ENCODE measurements at places on chromosomes 16 and 17. TPM values are rescaled to one million over a fixed set of nuclear protein-coding genes. Genes with fewer than 3 reads are reported as not detected.

The WSCD1 gene
- total RNA-seq: not detected

The TBC1D28 gene
- 0.12 TPM for total RNA-seq

The SLFN14 gene
- not detected for total RNA-seq

The RNF157 gene
- 8.3 TPM for total RNA-seq

The CHRNE gene
- total RNA-seq: not detected

The KRT36 gene
- total RNA-seq: not detected

The KRTAP4-6 gene
- not detected for total RNA-seq

The SPOP gene
- total RNA-seq: 43.9 TPM

The RPL38 gene
- total RNA-seq: 351 TPM

The MYL4 gene
- total RNA-seq: not detected

The ATXN7L3 gene
- 44.3 TPM for total RNA-seq

The CRHR1 gene
- total RNA-seq: 0.10 TPM

The SHBG gene
- 2.8 TPM for total RNA-seq

The MYO15A gene
- 0.02 TPM for total RNA-seq

The MAPT gene
- total RNA-seq: 4.6 TPM

The NECAB2 gene
- 8.5 TPM for total RNA-seq

The SLC47A2 gene
- total RNA-seq: 1.9 TPM

The TOX3 gene
- total RNA-seq: not detected

The EVI2A gene
- 14.8 TPM for total RNA-seq

The C17orf113 gene
- not detected for total RNA-seq

The FOXN1 gene
- total RNA-seq: not detected

The P2RX5 gene
- total RNA-seq: 32.7 TPM

The ANKRD40CL gene
- not detected for total RNA-seq

GRCh38 chr17:27760069-27760885 is 40.1 kb downstream of the NOS2 start:
- peak; percentile 43 for DNase-seq

- no peak for DNase-seq
These were observed 9.2 kb upstream of the SMIM36 start for GRCh38 chr17:55520402-55520801.

- DNase-seq: peak; percentile 29
These were observed 456.2 kb upstream of the DYNLRB2 start for GRCh38 chr16:80084614-80085013.

GRCh38 chr16:79950932-79951719 is 350.6 kb upstream of the MAF start:
- no peak for DNase-seq

GRCh38 chr17:65193305-65193704 is 56.1 kb downstream of the RGS9 start:
- no peak for DNase-seq

- DNase-seq: no peak
These were observed 211.9 kb downstream of the NTN1 start for GRCh38 chr17:9233271-9233599.

GRCh38 chr16:72960101-72960500 is 87.8 kb downstream of the ZFHX3 start:
- DNase-seq: no peak

DNA sequence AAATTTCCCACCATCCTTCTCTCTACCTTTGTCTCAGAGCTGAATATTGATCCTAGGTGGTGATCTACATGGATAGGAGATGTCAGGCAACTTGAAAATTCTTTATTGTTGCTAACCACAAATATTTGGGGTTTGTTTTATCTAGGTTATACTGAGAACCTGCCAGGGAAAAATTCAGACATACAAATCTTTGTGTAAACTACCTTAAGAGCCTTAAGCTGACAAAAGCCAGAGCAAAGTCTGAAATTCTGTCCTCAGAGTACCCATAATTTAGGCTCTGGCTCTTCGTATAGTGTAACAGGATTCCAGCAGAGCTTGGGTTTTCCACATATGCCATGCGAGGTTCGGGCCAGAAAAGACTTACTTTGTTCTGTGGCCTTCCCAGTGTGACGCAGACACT is 406.7 kb upstream of the MAF start:
- no peak for DNase-seq

DNA sequence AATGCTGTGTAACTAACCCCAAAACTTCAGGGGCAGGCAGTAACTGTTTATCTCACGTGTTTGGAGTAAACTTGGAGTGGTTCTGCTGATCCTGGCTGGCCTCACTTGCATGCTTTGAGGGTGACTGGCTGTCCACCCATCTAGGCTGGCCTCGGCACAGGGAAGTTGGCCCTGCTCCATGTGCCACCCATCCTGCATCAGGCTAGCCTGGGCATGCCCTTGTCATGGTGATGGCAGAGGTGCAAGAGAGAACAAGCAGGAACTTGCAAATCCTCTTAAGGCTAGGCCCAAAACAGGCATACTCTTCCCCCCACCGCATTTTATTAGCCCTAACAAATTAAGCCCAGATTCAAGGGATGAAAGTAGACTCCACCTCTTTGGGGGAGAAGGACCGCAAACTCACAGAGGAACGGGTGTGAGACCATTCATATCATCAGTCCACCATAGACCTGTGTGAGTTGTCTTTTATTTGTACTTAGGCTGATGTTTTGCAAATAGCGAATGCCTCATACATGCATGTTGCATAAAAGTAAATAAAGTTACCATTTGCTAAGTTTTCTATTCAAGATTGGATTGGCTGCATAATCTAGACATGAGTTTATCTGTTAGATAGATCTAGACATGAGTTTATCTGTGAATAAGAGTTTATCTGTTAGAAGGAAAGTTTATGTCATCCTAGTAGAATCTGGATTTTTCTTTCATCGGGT is 221.0 kb downstream of the CCDC182 start:
- peak; percentile 90 for DNase-seq

GRCh38 chr16:78333808-78334207 is 234.4 kb downstream of the WWOX start:
- no peak for DNase-seq

DNA sequence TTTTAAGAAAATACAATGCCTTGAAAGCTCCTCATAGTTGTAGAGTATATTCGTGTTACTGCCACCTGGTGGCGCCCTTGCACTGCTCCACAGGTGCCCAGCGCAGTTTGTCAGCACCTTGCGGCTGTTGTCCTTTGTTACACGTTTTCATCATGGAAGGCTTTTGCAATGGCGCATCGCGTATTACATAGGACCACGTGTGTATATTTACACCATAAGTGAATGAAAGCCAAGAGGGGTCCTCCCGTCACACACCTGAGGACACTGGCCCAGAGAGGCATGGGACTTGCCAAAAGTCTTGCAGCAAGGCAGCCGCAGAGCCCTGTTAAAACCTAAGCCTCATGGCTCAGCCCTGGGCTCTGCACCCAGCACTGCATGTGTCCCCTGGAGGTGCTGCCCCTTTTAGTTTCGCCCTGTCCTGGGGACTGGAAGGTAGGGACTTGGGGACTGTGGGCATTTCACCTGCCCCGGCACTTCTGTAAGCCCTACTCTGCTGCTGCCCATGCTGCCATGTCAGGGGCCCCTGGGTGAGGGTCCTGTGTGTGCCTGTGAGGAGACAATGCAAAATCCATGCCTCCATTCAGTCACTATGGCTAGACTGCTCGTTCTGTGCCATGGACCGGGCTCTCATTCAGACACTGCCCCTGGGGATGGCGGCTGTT is 24.3 kb downstream of the POLR3E start:
- DNase-seq: peak; percentile 58

GRCh38 chr16:49441366-49441780 is 67.8 kb downstream of the C16orf78 start:
- no peak for DNase-seq

DNA sequence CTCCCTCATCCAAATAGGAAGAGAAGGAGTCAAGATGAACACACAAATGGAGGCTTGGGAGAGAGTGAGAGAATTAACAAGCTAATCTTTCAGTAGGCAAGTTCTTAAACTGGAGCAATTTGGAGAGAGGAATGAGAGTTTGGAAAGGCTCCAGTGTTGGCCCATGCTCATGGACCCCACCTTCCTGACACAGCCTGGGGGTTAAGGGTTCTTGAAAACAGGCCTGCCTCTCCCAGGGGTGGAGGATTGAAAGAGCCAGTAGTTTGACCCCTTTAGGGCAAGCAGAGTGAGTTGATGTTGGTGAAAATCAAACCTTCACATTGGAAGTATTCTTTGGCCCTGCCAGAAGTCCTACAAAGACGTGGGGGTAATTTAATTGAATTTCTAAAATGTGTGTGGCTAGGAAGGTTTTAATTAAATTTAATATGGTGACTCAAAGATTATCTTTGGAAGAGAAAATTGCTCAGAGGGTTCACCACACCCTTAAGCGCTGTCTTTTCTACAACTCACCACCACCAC is 5.8 kb downstream of the HOXB3 start:
- DNase-seq: peak; percentile 52

- DNase-seq: no peak
These were observed 115.9 kb downstream of the PITPNC1 start for GRCh38 chr17:67492824-67493517.

- no peak for DNase-seq
These were observed 535.7 kb upstream of the HSBP1 start for GRCh38 chr16:83271970-83272575.

GRCh38 chr17:66829386-66829864 is 5.5 kb upstream of the CACNG5 start:
- peak; percentile 55 for DNase-seq

DNA sequence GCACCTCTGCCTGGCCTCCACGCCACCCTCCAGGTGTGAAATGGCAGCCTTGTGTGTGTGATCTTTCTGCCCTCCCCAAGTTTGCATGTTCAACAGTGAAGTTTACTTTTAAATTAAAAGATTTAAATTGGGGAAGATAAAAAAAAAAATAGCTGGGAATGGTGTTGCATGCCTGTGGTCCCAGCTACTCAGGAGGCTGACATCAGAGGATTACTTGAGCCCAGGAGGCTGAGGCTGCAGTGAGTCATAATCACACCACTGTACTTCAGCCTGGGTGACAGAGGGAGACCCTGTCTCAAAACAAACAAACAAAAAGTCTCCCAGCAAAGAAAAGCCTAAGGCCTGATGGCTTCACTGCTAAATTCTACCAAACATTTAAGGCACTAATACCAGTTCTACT is 35.4 kb upstream of the RNF43 start:
- peak; percentile 35 for DNase-seq

- no peak for DNase-seq
These were observed 10.8 kb upstream of the TPPP3 start for GRCh38 chr16:67403976-67404555.

- DNase-seq: peak; percentile 61
These were observed 31.1 kb downstream of the RAI1 start for GRCh38 chr17:17712268-17712924.

- peak; percentile 64 for DNase-seq
These were observed 6.0 kb downstream of the VASN start for GRCh38 chr16:4377573-4378154.

DNA sequence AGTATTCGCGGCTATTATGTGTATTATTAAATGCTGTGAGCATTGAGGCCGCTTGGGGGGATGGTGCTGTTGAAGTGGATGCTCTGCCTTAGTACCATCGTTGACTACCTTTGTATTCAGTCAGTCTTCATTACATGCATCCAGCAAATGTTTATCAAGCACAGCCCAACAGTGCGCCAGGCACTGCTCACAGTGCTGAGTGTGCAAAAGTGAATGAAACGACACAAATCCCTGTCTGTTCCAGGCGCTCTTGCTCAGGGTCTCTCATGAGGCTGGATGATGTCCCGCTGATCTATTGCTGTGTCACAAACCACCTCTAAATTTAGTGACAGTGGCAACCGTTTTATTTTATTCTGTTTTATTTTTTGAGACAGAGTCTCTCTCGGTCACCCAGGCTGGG is 53.8 kb downstream of the OTOA start:
- DNase-seq: no peak

- DNase-seq: no peak
These were observed 28.4 kb upstream of the TANC2 start for GRCh38 chr17:62937606-62938005.

DNA sequence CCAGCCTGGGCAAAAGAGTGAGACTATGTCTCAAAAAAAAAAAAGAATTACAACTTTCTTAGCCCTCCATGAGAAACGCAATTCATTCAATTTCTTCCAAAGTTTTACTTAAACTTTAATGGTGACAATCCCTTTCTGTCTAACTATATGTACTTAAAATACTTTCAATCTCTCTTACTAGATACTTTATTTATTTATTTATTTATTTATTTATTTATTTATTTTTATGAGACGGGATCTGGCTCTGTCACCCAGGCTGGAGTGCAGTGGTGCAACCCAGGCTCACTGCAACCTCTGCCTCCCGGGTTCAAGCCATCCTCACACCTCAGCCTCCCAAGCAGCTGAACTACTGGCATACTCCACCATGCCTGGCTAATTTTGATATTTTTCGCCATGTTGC is 108.1 kb downstream of the SPAG9 start:
- no peak for DNase-seq

GRCh38 chr17:48455791-48456190 is 25.8 kb upstream of the SKAP1 start:
- no peak for DNase-seq

DNA sequence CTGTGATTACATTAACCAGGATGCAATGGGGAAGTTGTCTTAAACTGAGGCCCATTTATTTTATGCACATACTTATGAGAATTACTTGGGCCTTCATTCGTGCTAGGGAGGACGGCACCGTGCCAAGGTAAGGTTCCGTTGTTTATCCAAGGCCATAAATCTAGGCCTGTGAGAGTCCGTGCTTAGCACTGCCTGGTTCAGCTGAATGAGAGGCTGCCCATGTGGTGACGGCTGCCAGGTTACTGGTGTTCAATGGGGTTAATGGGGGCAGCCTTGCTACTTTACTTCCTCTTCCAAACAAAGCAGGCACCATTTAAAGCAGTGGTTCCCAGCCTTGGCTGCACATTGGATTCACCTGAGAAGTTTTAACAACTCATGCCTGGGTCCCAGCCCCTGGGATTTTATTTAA is 135.1 kb upstream of the NOL11 start:
- DNase-seq: no peak

DNA sequence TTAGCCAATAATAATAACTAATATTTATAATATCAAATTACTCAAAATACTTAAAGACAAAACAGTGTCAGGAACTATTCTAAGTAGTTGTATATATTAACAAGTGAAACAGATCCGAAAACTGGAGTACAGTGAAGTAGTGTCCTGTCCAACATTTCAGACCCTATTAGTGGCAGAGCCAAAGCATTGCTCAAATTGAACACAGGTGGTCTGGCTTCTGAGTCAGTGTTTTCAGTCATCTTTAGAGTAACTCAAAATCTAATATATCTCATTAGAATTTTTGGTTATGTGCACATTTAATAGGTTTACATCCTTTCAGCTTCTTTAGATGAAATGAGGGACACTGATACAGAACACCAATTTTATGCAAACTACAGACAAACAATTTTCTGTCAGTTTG is 652.5 kb downstream of the CDH11 start:
- no peak for DNase-seq

Measured in A172 (cell line).